ENCODE measurements at places on chromosomes 1 and 21. TPM values are rescaled to one million over a fixed set of nuclear protein-coding genes. Genes with fewer than 3 reads are reported as not detected.

Gene ATP13A2
- total RNA-seq: 69.9 TPM

Gene CLIC6
- total RNA-seq: 0.40 TPM

Gene LYSMD1
- 12.6 TPM for total RNA-seq

Gene TP73
- 0.16 TPM for total RNA-seq

Gene C1orf53
- total RNA-seq: 2.1 TPM

Gene LCA5L
- 1.1 TPM for total RNA-seq

Gene ITPKB
- 30.0 TPM for total RNA-seq

Gene LRRC7
- total RNA-seq: 0.94 TPM

Gene KCNJ15
- 0.51 TPM for total RNA-seq

Gene AZIN2
- 10.4 TPM for total RNA-seq

- no peak for DNase-seq
Measured at GRCh38 chr1:47753808-47754207, 243.4 kb downstream of the TRABD2B start.

- no peak for DNase-seq
Measured at GRCh38 chr1:117812869-117813511, 116.4 kb downstream of the GDAP2 start.

- no peak for DNase-seq
Measured at GRCh38 chr1:11068600-11069473, 9.0 kb upstream of the SRM start.

DNA sequence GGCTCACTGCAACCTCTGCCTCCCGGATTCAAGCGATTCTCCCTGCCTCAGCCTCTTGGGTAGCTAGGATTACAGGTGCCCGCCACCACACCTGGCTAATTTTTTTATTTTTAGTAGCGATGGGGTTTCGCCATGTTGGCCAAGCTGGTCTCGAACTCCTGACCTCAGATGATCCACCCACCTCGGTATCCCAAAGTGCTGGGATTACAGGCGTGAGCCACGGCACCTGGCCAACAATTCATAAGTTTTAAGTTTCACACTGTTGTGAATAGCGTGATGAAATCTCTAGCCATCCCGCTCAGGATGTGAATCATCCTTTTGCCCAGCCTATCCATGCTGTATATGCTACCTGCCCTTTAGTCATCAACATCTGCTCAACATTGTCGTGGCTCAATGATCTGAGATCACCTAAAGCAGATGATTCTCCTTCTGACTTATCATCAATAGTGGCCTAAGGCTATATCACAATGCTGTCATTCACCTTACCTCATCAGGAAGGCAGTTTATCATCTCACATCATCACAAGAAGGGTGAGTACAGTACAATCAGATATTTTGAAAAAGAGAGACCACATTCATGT is 2.6 kb downstream of the PFDN2 start:
- DNase-seq: no peak

GRCh38 chr1:33341190-33341589 is 20.3 kb upstream of the A3GALT2 start:
- DNase-seq: no peak

DNA sequence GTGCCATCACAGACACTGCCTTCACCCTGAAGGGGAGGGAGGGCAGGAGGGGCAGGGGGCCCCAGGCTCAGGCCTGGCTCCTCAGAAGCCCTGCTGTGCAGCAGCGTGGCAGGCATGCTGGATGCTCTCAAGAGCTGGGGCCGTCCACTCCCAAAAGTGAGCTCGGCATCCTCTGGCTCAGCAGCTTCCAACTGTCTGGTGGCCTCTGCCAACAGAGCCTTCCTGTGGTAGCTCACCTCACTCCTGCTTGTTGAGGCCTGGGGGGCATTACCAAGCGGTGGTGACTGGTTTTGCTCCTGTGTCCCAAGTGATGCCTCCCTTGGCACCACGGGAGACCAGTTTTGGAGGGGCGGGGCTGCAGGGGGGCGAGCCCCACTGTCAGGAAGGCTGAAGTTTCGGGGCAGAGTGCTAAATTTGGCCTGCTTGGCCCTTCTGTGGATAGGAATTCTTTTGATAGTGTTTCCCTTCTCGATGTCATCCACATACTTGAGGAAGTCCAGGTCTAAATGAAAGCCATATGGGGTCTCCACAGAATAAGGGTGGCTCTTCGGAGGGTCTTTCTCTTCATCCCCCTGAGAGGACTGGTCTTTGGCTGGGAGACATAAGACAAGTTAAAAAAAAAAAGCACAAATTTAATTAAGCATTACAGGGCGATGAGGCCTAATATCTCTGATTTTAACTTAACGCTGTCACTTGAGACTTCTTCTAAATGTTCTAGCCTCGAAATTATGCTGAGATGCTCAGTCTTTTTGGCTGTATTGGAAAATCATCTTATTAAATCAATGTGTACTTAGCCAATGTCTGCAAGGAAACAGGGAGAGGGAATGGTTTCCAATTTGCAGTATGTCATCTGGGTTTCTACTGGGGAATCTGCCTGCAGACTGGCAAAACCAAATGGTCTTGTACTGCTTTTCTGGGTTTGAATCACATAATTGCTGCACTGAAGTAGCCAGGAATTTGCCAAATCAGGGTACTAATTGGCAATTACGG is 44.4 kb downstream of the KANK4 start:
- no peak for DNase-seq

GRCh38 chr1:240687820-240688219 is 75.9 kb upstream of the GREM2 start:
- DNase-seq: no peak

GRCh38 chr1:182391362-182392049 is at the start of gene GLUL:
TSS of gene GLUL (minus strand) at chr1:182391790. CDS start at chr1:182388737, 3,053 bp downstream.
- DNase-seq: peak; percentile 98

DNA sequence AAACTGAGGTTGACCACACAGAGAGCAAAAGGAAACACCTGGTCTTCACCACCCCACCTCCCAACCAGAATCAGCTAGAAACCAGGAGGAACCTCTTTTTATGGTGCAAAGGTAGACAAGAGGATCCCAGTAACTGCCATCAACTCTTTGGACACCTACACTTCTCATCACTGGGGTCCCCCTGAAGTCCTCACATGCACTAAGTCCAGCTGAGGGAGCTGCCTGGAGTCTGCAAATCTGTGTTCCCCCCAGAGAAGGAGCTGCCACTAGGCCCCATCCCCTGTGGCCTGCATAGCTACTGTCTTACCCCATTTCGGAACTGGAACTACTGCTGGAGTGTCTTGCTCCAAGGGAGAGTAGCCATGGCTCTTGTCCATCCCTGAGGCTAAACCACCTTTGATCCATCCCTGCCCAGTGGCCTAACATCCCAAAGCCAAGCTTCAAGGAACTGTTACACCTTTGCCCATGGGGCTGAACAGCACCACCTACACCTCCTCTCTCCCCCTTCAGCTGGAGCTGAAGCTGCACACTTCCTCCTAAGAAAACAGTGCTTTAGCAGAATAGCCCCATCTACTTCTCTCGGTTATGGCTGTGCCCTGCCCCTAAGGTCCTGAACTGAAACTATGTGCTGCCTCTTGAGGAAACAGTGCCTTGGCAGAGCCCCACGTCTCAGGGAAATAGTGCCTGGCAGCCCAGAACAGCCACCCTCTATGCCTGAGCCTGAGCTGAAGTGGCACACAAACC is 85.4 kb upstream of the CD53 start:
- DNase-seq: no peak

All from osteocyte (in vitro differentiated cells).